Small intestine (tissue), 16 donors: ENCODE measurements at places on chromosomes 7 and 10. TPM values are rescaled to one million over a fixed set of nuclear protein-coding genes. Genes with fewer than 3 reads are reported as not detected.

Gene ENTPD1
- 1.3 TPM for polyA plus RNA-seq

Gene LIPJ
- 0.31 TPM for polyA plus RNA-seq

Gene OPTN
- polyA plus RNA-seq, result 41.7 TPM

Gene GATA3
- 0.37 TPM for polyA plus RNA-seq

Gene CYP3A7
- 1.3 TPM for polyA plus RNA-seq

Gene TDRD1
- not detected for polyA plus RNA-seq
